ENCODE measurements at places on chromosomes 3 and 15.
A peak's percentile ranks its signal among the peaks of the same experiment; 100 is the strongest.

- DNase-seq: no peak
These were observed 31.9 kb upstream of the SPSB4 start for GRCh38 chr3:141019244-141019643.

DNA sequence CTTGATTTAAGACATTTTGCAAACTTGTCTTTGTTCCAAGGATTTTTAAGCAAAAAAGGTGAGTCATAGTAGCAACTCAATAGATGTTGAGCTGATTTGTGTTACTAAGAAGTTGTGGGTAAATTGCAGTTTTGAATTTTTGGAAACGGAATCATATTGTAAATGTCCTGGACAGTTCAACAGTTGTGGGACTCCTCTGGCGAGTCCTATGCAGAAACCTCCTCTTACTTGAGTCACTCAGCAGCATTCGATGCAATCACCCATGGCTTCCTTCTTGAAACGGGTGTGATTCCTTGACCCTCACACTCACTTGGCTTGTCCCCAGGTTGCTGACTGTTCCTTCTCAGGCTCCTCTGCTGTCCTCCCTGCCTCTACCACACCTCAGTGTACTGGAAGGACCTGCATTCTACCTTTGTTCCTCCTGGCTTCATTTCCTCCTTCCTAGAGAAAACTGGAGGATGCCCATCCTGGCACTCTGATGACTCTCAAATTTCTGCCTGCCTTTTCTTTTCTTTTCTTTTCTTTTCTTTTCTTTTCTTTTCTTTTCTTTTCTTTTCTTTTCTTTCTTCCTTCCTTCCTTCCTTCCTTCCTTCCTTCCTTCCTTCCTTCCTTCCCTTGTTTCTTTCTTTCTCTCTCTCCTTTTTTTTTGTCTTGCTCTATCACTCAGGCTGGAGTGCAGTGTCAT is 52.8 kb upstream of the DGKG start:
- DNase-seq: peak; percentile 64

- no peak for DNase-seq
These were observed 148.4 kb downstream of the APBA2 start for GRCh38 chr15:29034151-29034550.

- DNase-seq: no peak
These were observed 25.0 kb upstream of the RFTN1 start for GRCh38 chr3:16538507-16538906.

DNA sequence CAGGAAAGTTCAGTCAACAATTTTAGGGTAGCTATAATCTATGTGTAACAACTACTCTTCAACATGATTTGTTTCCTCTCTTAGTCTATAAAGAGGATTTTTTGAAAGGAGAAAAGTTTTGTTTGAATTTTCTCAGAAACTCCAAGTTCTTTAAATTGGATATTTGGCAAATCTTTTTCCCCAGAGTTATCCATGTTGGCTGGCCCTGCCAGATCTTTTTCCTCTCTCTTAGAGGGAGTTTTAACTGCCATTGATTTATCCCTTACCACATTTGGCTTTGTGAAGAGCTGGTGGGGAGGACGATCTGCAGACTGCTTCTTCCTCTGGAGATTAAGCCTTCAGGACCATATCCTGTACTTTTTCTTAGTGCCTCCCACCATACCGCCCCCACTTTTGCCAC is 64.9 kb upstream of the ROPN1 start:
- no peak for DNase-seq

- DNase-seq: no peak
These were observed 451 bp downstream of the CCR5AS start for GRCh38 chr3:46406443-46406787.

GRCh38 chr15:76169911-76170800 is 110.4 kb downstream of the TMEM266 start:
- no peak for DNase-seq

DNA sequence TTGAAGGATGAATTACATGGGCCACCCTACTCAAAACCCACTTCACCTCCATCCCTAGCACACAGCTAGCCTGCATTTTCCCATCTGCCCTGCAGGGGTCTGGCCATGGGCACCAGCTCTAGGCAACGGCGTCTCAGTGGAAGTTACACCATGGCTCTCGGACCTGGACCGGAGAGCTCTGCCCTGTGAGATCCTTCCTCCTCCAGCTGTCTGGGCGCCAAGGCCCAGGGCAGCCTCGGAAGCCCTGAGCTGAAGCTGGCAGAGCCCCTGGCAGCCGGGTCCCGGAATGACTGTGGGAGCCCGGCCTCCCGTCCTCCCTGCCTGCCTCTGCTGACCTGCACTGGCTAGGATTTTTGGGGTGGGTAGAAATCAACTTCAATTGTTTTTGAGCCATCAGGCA is 98.9 kb downstream of the CHSY1 start:
- DNase-seq: peak; percentile 51

DNA sequence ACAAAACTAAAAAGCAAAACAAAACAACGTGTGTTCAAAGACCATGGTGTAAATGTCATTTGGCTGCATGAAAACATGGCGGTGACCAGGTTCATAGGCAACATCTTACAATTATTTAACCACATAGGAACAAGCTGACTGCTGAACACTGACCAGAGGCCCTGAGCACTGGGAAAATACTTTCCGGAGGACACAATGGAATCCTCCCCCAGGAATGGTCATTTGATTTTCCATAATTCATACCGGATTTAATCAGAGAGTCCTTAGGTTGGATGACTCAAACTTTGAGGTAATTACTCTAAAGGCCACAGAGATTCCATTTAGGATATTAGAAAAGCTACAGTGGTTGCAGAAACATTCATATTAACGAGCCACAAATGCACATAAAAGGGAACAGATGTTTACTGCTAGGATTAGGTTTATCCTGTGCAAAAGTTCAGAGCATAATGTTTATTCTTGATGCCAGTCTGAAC is 254.7 kb downstream of the NR1D2 start:
- DNase-seq: no peak

- no peak for DNase-seq
These were observed 77.8 kb downstream of the VGLL4 start for GRCh38 chr3:11565932-11566331.

- no peak for DNase-seq
These were observed 21.0 kb downstream of the STXBP5L start for GRCh38 chr3:120928991-120929390.

DNA sequence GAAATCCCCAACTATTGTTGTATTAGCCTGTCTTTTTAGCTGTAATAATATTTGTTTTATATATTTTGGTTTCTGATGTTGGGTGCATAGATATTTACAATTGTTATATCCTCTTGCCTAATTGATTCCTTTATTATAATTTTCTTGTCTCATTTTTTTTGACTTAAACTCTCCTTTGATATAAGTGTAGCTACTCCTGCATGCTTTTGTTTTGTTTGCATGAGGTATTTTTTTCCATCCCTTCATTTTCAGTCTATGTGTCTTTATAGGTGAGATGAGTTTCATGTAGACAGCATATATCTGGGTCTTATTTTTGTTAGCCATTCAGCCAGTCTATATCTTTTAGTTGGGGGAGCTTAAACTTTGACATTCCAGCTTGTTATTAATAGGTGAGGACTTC is 37.4 kb downstream of the FAIM start:
- no peak for DNase-seq

- DNase-seq: no peak
These were observed 22.7 kb downstream of the MRPL3 start for GRCh38 chr3:131480116-131480515.

- DNase-seq: no peak
These were observed 573.9 kb downstream of the AGBL1 start for GRCh38 chr15:86653344-86654197.

- no peak for DNase-seq
These were observed 40.2 kb downstream of the CMTM8 start for GRCh38 chr3:32278714-32279113.

DNA sequence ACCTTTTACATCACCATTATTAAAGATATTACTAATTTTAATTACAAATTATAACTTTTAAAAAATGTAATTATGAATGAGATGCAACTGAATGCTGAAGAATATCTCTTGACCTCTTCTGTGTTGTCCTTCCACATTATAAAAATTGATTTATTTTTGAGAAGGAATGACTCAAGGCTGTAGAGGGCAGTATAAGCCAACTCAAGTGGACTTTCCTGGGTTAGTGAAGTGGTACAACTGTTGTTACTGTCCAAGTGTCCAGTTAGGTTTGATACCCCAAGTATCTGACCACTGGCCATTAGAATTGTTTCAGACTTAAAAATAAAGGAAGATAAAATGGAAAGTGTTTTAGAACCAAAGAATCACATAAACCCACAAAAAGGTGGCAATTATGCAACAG is 51.9 kb downstream of the BBX start:
- no peak for DNase-seq

DNA sequence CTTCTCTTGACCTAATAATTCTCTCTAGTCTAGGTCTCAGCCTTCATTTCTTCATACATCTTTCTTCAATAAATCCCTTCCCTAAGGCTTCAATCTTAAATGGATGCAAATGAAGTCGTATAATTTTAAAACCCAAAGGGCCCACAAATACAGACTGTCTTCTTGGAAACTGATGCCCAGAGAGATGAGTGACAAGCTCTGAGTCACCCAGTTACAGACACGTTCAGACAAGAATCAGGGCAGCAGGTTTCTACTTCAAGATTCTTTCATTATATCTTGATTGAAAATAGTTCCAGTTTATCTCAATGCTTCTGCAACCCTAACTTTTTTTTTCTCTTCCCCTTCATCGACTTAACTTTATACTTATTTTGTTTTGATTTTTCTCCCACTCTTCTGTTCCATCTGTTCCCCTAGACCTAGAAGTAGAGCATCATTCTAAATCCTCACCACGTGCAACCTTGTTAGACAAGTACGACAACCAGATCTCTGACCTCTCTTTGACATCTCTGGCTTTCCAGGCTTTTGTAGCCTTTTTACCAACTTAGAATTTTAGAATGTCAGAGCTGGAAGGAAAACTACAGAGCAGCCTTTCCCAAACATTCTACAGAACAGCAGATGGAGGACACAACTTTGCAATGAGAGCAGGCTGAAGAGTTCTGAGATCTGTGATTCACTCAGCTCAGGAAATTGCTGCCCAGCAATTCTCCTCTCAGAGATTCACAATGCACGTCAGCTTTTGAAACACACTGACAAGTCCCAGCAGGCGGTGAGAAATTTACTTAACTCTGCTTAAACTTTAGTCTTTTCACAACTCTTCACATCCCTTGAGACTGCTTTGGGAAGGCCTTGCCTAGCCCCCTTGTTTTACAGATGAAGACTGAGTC is 25.3 kb downstream of the NCEH1 start:
- no peak for DNase-seq

DNA sequence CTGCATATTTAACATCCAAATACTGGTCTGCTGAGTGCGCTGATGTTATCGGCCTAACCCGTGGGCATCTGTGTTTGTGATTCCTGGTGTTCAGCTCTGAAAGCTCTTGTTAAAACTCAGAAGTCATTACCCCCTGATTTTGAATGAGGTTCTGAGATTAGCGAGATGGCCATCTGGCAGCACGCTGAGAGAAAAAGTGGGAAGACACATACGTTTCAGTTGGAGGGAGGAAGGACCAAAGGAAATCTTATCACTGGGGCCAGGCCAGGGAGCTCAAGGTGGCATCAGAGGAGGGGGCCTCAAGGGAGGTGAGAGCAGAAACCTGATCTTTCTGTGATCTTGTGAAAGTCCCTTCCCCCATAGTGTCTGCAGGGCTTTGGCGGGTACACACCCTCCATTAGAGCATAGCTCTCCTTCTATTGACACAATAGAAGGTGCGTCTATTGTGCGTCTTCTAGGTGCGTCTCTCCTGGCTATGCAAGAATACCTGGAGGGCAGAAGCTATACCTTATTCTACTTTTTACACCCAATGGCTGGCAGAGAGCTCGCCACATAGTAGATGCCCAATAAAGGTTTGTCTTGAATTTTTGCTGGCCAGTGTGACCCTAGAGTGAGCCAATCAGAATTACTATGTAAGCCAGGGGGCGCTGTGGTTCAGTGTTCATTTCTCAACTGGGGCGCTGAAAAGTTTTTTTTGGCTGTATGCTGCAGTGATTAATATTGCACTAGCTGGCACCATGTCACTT is 182.4 kb downstream of the SHQ1 start:
- DNase-seq: no peak

DNA sequence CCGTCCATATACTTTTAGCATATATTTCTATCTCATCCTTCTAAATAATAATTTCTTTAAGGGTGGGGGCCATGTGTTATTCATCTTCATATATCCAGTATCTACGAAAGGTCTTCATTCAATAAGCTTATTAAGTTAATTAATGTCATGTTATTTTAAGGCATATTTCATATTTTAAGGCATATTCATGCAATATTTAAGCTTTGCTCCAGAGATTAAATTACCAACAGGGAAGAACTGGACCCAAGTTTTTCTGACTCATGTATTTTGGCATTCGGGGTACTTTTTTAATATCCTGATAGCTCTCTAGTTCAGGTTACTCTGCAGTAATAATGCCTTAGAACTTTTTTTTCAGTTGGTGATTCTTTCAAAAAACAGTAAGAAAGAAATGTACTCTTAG is 27.4 kb downstream of the PHC3 start:
- DNase-seq: no peak

GRCh38 chr3:127786353-127787070 is 35.8 kb downstream of the MGLL start:
- DNase-seq: no peak

GRCh38 chr15:52008359-52008697 is 10.7 kb upstream of the MAPK6 start:
- no peak for DNase-seq

GRCh38 chr3:173789530-173790162 is 392.1 kb downstream of the NLGN1 start:
- DNase-seq: no peak

- DNase-seq: no peak
These were observed 383.1 kb downstream of the IL5RA start for GRCh38 chr3:2727101-2727500.

- no peak for DNase-seq
These were observed 124.5 kb downstream of the GSK3B start for GRCh38 chr3:119969759-119970158.

All from RWPE2 (cell line).